ENCODE measurements at places on chromosomes 3 and 15.

DNA sequence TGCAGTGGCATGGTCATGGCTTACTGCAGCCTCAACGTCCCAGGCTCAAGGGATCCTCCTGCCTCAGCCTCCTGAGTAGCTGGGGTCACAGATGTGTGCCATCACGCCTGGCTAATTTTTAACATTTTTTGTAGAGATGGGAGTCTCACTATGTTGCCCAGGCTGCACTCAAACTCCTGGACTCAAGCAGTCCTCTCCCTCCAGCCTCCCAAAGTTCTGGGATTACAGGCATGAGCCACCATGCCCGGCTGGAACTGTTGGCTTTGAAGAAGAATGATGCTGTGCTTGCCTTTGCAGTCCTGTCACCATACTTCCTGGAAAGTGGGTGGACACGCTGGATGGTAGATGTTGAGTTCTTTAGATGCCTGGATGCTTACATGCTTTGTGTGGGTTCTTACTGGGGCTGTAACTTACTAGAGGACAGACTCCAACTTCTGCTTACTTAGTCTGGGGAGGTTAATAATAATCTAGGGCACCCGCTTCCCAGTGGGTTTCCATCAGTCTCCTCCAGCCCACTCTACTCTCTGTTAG, 36.7 kb downstream of the IGF1R start:
- peak; percentile 68 for DNase-seq

- DNase-seq, result no peak
Measured at GRCh38 chr3:194316918-194317317, 34.2 kb downstream of the CPN2 start.

DNA sequence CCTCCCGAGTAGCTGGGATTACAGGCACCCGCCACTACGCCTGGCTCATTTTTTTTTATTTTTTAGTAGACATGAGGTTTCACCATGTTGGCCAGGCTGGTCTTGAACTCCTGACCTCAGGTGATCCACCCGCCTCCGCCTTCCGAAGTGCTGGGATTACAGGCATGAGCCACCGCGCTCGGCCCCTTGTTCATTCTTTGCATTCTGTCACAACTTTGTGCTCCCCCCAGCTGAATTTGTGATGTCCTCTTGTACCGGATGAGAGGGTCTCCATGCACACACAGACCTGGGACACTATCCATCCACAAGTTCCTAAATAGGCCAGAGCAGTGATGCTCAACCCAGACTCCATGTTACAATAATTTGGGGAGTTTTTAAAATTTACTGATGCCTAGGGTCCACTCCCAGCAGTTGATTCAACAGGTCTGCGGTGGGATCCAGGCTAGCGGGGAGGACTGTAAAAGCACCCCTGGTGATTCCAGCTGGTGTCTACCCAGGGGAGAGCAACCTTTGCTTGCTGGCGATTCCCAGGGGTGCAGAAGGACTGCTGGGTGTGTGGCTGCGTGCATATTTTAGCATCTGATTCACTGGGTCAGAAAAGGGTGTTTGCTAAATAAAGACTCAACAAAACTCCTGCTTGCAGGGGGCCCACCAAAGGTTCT, 1.0 kb downstream of the RASSF1 start:
- DNase-seq, result peak; percentile 73

- peak; percentile 51 for DNase-seq
Measured at GRCh38 chr3:16140116-16140893, 34.2 kb upstream of the GALNT15 start.

DNA sequence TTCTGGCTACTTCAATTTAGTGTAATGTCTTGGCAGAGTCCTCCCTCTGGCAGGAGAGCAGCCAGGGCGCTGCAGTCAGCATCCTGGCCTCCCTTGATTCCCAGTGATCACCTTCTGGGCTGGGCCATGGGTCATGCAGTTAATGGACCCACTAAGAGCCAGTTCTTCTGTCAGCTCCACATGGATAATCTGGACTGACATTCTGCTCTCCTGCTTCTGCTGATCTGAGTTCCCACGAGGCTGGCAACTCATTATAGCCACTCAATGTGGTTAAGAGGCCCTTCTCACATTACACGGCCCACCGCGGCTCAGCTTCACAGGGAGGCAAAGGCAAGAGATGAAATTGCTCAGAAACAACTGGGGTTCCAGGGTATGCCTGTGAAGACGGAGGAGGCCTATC, 94.0 kb downstream of the WDR76 start:
- DNase-seq, result peak; percentile 52

DNA sequence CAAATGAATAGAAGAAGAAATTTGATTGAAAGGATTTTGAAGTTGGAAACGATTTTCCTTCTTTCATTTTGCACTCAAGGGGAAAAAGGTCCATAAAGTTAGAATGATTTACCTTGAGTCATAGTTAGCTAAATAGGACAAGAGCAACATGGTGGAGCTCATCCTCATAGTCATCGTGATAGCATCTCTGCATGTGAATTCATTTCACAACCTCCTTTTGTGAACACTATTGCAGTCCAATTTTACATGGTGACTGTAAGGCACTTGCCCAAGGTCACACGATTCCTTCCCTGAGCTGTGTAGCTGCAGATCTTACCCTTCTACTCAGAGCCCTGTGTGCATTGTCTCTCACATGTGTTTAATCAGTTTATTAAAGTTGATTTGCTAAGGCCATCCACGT, 359.8 kb upstream of the C2CD4B start:
- DNase-seq, result no peak

GRCh38 chr15:32089851-32090359, 59.6 kb downstream of the CHRNA7 start:
- no peak for DNase-seq

DNA sequence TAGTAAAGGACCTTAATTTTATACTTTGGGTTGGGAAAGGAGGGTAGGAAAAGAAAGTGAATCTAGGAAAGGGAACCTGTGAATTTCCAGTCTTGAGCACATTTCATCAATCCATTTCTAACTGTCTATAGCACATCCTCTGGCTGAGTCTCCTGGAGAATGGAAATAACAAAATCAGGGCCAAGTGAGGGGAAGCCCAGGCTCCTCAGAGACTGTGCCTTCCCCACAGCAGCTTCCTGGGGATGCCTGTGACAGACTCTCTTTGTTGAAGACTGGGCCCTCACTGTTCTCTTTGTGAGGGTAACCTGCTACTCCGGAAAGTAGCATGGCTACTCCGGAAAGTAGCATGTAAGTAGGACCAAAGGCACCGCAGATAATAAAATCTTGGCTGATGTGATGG, 22.6 kb upstream of the CSPG5 start:
- DNase-seq, result no peak

Measured in fibroblast of skin of back (primary cell).